Testis (tissue), 5 donors: ENCODE measurements at places on chromosomes 6 and 20. TPM values are rescaled to one million over a fixed set of nuclear protein-coding genes. Genes with fewer than 3 reads are reported as not detected.
A peak's percentile ranks its signal among the peaks of the same experiment; 100 is the strongest.

The CFAP61 gene
- total RNA-seq, result 27.3 TPM

The GTF2H4 gene
- total RNA-seq, result 30.6 TPM

The HAO1 gene
- total RNA-seq, result not detected

The C20orf96 gene
- 32.0 TPM for total RNA-seq

The HIVEP1 gene
- 53.3 TPM for total RNA-seq

The TRMT11 gene
- total RNA-seq, result 32.2 TPM

The SIRPD gene
- total RNA-seq, result 19.1 TPM

The NNAT gene
- 6.2 TPM for total RNA-seq

The FAM83C gene
- 0.39 TPM for total RNA-seq

The FILIP1 gene
- total RNA-seq, result 2.7 TPM

The CRISP3 gene
- total RNA-seq, result not detected

- DNase-seq, result no peak
Measured at GRCh38 chr6:1336246-1336843, 24.4 kb downstream of the FOXQ1 start.

GRCh38 chr20:10504608-10504993 lies 69.5 kb downstream of the SLX4IP start:
- no peak for DNase-seq

- DNase-seq, result no peak
Measured at GRCh38 chr6:72950114-72950860, 275.0 kb downstream of the KHDC1L start.

DNA sequence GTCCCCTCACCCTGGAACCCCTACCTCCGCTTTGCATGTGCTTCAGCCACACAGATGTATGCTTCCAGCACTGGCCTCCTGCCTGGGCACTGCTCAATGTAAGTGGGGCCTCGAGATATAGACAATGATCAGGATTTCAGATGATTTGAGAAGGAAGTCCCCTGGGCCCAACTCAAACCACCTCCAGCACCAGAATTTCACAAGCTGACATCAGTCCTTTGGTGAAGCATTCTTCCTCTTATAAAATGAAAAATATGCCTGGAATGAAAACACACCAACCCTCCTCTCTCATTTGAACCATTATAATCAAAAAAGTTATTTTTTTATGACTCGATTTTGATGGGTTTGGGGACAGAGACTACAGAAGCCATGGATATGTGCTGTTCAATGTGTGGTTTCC lies 48.5 kb downstream of the BTBD3 start:
- no peak for DNase-seq

GRCh38 chr20:56504373-56505005 lies 20.1 kb upstream of the FAM209A start:
- no peak for DNase-seq

GRCh38 chr6:111282515-111282914 lies 195.2 kb downstream of the SLC16A10 start:
- no peak for DNase-seq

DNA sequence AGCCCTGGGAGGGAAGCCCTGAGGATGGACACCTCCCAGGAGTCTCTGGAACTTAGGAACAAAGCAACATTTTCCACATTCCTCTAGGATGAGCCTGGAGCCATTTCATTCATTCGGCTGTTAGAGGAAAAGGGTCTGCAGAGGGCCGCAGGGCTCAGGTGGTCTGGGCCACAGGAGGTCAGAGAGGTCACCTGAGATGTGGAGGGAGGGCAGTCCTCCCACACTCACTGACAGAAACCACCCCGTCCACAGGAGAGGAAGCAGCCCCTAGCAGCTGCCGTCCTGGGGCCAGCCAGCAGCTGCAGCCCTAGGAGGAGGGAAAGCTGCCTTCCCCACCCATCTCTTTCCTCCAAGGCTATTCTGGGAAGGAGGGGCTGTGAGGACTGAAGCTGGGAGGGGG lies 207.0 kb downstream of the CDC5L start:
- DNase-seq, result no peak

DNA sequence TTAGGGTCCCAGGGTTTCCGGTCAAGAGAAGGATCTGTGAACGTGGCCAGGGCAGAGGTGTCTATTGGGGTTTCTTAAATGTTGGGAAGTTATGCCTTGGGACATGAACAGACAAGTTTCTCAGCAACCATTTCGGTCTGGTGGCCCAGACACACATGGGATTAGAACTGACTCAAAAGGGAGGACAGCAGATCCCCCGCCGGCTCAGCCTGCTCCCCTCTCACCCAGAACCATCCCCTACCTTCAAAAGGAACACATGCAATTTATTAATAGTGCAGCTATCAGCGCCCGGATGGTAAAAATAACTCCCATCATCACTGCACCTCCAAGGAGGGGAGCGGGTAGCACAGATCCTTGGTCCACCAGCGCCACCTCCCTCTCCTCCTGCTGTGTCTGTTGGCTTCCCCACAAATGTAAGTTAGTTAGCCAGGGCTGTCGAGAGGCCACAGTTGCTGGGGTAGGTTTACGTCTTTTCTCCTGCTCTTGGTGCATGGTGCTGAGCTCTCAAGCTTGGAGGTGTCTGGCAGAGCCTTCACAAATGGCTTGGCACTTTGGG lies 77.1 kb downstream of the TRAM2 start:
- DNase-seq, result no peak

- DNase-seq, result no peak
Measured at GRCh38 chr20:43681468-43681942, 14.6 kb downstream of the MYBL2 start.

DNA sequence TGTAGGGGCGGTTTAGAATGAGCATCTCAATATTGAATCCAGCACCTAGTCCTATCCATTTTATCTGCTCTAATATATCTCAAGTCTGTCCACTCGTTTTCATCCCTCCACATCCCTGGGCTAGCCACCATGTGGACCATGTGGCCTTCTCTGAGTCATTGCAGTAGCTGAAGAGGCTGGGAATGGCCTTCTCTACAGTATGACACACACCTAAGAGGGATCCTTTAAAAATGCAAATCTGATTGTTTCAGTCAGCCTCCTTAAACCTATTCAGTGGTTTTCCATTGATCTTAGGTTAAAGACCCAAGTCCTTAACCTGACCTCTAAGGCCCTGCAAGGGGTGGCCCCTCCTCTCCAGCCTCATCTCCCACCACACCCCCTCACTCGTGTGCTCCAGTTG lies 9.4 kb downstream of the RING1 start:
- no peak for DNase-seq

GRCh38 chr6:24968783-24969182 lies 33.0 kb upstream of the RIPOR2 start:
- no peak for DNase-seq

DNA sequence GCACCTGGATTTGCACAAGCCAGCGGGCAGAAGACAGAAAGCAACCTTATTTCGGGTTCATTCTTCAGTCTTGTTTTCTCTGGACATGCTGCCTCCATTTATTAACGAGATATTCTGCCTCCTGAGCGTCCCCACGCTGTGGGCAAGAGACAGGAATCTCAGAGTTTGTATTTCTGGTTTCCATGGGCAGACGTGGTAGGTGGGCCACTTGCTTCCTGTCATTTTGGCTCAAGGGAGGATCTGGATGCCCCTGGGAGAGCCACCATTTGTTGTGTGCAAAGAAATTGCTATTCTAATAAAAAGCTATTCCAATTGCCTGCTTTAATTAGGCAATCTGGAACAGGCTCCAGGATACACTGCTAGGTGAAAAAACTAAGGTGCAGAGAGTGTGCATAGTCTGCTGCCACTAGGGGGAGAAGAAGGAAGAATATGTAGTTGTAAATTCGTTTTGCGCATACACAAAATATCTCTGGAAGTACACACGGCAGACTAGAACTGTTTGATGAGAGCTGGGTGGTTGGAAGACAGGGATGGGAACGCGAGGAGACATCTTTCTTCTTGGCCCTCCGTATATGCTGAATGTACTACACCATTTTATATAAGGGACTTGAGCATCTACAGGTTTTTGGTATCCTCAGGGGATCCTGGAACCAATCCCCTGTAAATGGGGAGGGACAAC lies 30.1 kb upstream of the SLC16A10 start:
- no peak for DNase-seq

DNA sequence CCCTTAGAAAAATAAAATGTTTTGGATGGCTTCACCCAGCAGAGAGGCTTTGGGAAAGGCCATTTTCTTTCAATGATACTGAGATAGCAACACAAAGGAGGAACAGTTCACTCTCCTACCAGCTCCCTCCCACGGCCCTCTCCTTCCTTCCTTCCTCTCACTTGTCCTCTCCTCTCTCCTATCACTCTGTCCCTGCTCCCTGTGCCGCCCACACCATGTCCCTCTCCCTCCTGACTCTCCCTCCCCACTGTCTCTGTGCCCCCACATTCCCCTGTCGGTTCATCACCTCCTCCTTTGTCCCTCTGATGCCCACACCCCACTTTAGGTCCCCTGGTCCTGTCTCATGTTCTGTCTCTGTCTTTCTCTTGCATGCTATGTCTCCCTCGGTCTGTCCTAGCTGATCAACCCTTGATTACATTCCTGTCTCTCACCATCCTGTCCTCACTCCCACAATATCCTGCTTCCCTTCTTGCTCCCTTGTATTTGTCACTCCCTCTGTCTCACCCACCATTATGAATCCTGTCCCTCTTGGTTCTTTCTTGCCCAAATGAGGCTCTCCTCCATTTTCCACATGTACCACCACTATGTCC lies 30.1 kb downstream of the ELMO2 start:
- DNase-seq, result peak; percentile 71

DNA sequence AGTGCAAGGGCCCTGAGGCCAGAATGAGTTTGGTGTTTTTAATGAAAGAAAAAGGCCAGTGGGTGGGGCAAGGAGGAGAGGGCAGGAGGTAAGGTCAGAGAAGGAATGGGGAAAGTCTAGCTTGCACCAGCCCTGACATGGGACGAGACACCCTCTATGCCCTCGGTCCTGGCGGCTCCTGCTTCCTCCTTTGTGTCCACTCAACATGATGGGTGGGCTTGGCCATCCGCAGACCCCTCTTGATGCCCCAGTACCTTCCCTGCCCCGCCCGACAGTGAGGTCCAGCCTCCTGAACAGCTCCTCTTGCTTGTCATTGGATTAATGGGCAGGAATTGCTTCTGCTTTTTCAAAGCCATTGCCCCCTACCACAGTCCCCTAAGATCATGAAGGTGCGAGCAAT lies 33.6 kb upstream of the ANGPT4 start:
- no peak for DNase-seq

- no peak for DNase-seq
Measured at GRCh38 chr20:45336530-45337366, 11.5 kb downstream of the SDC4 start.

GRCh38 chr6:130724089-130724488 lies 103.1 kb upstream of the SMLR1 start:
- DNase-seq, result no peak

GRCh38 chr6:41974281-41974825 lies 32.7 kb upstream of the CCND3 start:
- DNase-seq, result no peak

DNA sequence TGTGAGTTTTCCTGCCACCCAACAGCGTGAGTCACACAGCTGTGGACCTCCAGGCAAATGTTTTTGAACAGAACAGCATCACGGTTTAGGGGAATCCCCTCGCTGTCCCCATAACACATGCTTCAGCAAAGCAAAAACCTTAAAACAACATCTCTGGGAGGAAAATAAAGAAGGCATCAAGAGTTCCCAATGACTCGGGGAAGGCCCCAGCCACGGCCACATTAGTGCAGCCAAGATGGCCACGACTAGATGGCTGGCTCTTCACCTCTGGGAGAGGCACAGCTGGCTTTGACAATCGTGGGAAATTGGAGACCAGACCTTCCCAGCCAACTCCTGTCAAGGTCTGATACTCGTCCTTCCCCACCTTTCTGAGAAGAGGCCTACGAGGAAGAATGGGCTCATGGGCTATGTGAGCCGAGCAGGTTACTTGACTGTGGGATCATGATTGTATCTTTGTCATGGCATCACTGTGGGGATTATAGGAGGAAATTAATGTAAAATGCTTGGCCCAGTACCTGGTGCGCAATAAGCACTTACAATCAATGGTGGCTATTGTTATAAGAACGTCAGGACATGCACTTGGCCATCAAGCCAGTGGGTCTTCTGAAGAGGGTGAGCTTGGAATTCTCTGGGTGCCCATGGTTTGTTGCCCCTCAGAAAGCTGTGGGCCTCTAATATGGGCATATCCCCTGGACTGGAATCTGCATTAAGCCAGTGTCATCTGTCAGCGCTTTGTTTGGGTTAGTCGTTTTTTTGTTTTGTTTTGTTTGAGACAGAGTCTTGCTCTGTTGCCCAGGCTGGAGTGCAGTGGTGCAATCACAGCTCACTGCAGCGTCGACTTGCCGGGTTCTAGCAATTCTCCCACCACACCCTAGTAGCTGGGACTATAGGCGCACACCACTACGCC lies 43.6 kb downstream of the FGD2 start:
- peak; percentile 61 for DNase-seq

- no peak for DNase-seq
Measured at GRCh38 chr6:9116026-9116425, 680.7 kb upstream of the SLC35B3 start.

DNA sequence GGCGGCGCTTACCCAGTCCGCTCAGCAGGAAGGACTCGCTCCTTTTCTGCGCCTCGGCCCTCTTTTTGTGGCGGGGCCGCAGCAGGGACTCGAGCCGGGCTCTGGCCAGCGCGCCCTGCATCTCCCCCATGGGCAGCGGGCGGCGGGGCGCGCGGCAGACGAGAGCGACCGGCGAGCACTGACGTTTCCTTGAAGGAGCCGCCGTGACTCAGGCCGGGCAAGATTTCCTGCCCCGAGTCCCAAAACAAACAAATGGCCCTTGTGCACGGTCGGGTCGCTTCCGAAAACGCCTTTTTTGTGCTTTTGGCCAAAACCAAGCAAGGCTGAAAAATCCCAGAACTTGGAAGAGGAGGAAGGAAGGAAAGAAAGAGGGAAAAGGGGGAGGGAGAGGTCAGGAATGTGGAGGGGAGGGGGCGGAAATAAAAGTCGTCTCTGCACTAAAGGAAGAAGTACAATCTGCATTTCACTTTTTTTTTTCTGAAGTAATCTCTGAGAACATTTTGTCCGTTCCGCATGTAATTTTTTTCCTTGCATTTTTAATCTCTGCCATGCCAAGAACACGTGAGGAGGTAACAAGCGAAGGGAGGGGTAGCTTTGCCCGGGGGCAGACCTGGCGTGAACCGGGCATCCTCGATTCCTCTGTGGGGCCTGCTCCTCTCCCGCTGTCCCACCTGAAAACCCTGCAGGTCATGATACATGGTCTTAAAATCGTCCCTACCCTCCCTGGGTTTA lies 123.3 kb upstream of the SLC2A12 start:
- DNase-seq, result peak; percentile 67

- DNase-seq, result no peak
Measured at GRCh38 chr20:37313546-37314091, 24.2 kb downstream of the MANBAL start.

GRCh38 chr6:116352515-116353471 lies 18.0 kb upstream of the DSE start:
- no peak for DNase-seq

DNA sequence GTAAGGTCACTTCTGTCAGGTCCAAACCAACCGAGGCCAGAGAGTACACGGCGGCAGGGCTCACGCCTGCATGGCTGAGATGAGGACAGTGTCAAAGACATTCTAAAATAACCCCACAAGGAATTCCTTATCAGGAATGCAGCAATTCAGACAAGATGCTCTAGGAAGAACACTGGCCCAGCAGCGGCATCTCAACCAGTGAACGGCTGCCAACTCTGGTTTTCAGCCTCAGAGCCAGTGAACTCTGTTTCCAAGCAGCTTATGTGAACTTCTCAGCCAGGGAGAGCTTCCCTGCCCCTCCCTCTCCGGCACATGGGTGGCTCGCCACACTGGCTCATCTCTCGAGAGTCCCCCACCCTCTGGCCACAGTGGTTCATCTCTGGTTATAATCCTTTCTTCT lies 36.9 kb downstream of the KCNQ2 start:
- DNase-seq, result peak; percentile 51
